Bronchial epithelial cell (primary cell): ENCODE measurements at places on chromosomes 2 and 18. TPM values are rescaled to one million over a fixed set of nuclear protein-coding genes. Genes with fewer than 3 reads are reported as not detected.

The DAPL1 gene
- 1.0 TPM in 1 of 2 replicates, not detected in the other for total RNA-seq

The HOXD12 gene
- total RNA-seq: not detected in 2 replicates

DNA sequence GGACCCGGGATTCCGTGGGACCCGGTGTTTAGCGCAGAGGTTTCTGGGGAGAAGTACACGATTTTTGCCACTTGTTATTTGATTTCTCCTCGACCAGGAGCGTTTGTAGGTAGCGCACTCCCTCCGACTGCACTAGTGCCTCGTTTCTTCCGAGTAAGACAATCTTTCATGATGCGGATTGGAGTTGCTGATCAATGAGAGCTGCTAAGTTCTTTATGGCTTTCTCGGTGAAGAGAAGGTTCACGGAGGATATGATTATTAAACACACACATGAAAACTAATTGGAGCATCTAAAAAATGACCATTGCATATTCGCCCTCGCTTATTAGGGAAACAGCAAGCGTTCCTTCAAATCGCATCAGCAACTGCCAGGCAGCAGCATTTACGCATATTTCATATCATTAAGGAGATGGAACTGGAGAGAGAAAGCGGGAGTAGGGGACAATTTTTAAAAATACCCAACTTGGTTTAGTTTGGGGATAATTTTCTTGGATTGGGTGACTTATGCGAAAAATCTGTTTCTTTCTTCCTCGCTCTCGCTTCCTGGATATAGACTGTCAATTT lies 616 bp downstream of the EML6 start:
- peak; percentile 21 for DNase-seq

DNA sequence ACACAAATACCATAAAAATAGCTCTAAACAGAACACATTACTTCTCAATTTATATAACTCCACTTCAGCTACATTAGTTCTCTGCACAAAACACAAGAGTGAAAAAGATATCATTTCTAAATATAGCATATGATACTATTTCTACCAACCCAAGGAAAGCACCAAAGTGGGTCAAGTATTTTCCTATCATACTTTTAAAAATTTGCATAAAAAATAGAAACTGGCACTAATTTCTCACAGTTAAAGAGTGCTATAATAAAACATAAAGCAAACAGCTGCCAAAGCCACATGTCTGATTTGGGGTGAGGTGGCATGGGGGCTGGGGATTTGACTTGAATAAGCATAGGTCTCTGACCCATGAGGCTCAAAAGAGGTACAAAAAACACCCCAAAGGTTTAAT lies 61.5 kb downstream of the BARD1 start:
- DNase-seq: no peak

DNA sequence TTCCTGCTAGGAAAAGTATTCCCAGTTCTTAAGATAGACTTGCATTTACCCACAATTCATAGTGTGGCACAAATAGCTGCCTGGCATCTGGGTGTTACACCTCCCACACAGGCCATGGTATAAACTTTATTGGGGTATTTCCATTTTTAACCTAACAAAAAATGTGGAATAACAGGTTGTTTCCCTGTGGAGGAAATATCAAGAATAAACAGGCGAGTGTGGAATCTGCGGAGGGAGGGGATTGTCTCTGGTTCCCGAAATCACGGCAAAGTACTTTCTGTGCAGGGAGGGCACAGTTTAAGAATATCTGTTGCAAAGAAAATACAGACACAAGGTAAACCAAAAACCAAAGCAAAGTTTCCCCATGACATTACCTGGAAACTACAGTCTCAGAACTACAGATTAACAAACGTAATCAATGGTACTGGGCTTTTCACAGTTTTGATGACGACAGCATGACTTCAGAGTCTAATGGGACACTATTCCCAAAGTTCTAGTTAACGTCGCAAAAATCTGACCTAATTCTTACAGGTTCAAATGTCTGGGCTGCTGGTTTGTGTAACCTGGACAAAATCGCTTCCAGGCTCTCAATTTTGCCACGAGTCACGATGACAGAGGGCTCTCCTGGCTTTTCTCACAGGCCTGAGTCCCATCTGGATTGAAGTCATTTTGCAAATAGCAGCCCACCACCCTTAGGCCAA lies 1.4 kb downstream of the STARD7 start:
- no peak for DNase-seq

The IL1B gene
- total RNA-seq: 22.6 and 41.0 TPM in 2 replicates

The NT5C1B gene
- not detected in 2 replicates for total RNA-seq

- no peak for DNase-seq
Observed at GRCh38 chr2:217249121-217250012, 389.5 kb upstream of the TNP1 start.

- peak; percentile 38 for DNase-seq
Observed at GRCh38 chr2:68237976-68238580, 14.3 kb downstream of the PPP3R1 start.

The TLX2 gene
- not detected in 2 replicates for total RNA-seq

DNA sequence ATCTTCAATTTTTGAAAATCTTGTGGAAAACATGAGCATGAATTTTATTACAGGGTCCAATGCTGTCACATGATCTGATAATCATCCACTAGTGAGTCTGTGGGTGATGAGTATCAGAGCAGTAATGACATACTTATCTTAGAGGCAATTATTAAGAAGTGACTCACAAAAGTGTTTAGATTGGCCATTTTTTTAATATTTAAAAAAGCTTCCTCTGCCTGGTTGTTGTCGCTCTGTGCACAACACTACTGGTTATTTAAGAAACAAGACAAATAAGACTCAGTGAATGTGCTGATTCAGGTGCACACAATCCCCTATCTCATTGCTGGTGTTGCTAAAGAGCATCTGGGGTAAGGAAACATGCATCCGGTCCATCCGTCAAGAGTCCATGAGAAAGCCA lies 665.8 kb upstream of the ZEB2 start:
- DNase-seq: peak; percentile 49

The REG3G gene
- not detected in 2 replicates for total RNA-seq

GRCh38 chr2:21633466-21633865 lies 509.7 kb downstream of the TDRD15 start:
- no peak for DNase-seq

- DNase-seq: no peak
Observed at GRCh38 chr2:3927031-3927430, 223.7 kb downstream of the DCDC2C start.

GRCh38 chr2:86697551-86698104 lies 22.5 kb upstream of the RMND5A start:
- DNase-seq: no peak

- DNase-seq: peak; percentile 26
Observed at GRCh38 chr2:204373942-204374341, 171.3 kb upstream of the PARD3B start.

The ZNF892 gene
- total RNA-seq: 5.8 and 5.9 TPM in 2 replicates

The UGT1A6 gene
- total RNA-seq: 12.9 and 43.0 TPM in 2 replicates

The ACTG2 gene
- not detected in 2 replicates for total RNA-seq

DNA sequence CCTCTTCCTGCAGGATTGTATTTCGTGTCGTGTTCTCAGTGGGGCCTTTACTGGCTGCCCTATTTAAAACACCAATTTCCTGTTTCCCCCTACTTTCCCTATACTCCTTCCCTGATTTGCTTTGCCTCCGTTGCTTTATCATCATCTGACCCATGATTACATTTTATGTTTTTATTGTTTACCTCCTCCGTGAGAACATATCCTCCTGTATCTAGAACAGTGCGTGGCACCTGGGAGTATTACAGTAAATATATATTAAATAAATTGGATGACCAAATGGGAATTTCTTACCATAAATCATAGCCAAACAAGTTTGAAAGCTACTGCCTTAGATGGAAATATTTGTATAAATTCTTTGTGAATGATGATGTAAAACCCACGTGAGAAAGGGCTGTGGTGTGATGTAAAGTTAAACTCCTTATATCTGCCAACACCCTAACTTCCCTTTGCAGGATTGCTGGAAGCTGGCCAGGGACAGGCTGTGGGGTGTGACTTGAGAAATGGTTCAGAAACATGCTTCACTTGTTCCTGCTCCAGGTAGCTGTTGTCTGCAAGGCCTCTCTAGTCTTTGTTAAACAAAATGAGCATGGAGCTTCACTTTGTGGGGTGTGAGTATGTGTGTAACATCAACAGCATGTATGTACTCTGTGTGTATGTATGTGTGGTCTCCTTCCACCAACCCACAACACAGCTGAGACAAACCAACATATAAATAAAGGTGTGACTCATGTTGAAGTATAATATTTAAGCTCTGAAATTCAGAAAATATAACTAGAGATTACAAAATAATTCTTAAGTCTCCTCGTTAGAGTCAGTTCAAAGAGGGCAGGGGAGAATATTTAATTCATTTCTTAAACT lies 40.3 kb downstream of the LHCGR start:
- DNase-seq: peak; percentile 84

DNA sequence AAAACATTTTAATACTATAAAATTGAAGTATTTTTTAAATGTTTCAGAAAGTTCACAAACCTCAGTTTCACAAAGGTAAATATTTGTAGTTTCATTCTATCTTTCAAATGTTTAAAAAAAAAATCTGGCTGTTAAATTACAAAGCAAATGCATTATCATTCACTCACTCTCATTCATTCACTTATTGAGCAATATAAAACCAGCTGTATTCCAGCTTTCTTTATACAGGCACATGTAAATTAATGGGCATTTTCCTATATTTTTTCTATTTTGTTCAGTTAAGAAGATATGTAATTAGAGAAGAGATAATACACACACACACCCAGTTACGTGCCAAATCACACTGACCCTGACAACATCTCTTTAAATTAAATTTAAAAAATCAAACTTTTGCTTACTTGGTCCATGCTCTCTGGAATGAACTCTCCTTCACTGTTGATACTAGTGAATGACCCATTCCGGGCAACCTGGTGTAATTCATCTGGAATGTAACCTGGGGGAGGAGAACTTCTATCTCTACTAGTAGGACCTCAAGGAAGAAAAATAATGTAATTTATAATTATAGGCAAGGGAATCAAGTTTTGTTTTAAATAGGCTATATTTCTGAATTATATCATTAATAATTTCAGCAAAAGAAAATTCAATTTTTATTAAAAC lies 32.5 kb upstream of the ERCC3 start:
- DNase-seq: peak; percentile 8

The C2orf69 gene
- total RNA-seq: 10.2 and 10.3 TPM in 2 replicates

DNA sequence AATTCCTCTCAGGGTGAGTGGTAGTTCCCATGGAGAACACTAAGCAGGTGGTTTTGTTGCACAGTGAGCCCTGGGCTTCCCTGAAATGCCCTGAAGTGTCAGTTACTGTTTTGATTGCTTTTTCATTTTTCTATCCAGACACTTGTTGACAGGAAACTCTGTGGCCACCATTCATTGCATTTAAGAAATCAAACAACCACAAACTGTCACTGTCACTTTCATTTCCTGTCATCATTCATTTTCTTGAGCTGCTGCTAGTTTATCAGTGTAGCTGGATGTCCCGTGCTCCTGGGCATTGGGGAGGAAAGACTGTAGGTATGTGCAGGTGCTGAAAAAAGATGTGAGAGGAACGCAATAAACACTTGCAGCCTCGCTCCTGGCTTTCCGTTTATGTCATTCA lies 891.6 kb upstream of the ZEB2 start:
- no peak for DNase-seq

The NETO1 gene
- total RNA-seq: not detected in 2 replicates

DNA sequence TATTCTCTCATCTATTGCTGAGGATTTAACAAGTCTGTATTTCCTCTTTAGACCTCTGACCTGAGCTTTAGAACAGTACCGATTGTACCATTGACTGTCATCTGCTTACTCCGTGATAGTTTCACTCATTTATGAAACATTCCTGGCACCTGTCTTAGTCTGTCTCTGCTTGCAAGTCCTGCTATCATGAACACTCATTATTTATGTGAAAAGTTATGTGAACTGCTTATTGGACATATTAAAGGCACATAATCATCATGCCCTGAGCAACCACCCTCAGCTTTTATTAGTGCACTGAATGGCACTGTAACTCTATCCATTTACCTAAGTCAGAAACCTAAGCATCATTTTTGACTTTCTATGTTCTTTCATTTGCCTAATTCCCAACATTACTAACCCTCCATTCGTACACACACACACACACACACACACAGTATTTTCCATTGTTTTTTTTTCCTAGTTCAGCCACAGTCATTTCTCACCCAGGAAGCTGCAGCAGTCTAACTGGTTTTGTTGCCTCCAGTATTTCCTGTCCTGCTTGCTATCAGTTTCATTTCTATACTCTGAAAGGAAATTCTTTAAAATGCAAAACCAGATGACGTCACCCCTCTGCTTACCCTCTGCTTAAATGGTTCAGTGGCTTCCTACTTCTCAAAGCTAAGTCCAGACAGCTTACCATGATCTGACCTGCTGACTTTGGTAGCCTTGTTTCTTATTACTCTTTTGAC lies 146.1 kb downstream of the HAUS1 start:
- DNase-seq: peak; percentile 99

The HOXD10 gene
- not detected in 2 replicates for total RNA-seq

The CASP10 gene
- total RNA-seq: 2.6 and 5.1 TPM in 2 replicates

GRCh38 chr18:54742659-54743604 lies 85.3 kb upstream of the RAB27B start:
- peak; percentile 62 for DNase-seq

DNA sequence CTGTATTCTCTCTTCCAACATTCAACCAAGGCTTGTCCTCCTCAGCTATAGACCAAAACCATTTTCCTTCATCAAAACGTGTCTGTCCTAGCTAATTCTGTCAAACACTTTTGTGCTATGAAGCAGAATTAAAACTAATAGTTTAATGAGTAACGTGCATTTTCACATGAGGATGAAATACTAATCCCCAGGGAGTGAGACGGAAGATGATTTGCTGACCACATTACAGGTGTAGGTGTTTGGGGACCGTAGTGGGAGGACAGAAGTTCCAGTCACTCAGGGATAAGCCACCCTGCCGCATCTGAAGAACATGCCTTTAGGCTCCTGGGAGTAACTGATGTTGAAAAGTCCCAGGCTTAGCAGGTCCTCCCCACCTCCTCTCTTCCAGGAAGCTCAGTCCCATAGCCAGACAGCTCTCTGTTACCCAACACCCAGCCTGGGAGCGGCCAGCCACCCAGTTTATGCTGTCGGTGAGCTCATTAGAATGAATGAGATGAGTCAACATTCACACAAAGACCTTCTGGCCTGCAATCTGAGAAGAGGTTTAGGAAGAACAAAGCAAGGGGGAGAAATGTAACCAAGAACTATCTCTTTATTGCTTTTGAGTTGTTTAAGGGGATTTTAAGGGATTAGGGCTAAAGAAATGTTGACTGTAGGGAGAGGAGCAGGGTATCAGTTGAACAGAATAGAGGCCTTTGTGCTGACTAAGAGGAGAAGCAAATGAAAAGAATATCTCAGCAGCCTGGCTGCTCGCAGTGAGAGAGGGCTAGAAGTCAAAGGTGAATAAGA lies 122.5 kb downstream of the FOXI3 start:
- peak; percentile 81 for DNase-seq

The POTEC gene
- total RNA-seq: under 0.01 TPM in 1 of 2 replicates, not detected in the other

The FBLN7 gene
- under 0.01 and 0.13 TPM in 2 replicates for total RNA-seq

DNA sequence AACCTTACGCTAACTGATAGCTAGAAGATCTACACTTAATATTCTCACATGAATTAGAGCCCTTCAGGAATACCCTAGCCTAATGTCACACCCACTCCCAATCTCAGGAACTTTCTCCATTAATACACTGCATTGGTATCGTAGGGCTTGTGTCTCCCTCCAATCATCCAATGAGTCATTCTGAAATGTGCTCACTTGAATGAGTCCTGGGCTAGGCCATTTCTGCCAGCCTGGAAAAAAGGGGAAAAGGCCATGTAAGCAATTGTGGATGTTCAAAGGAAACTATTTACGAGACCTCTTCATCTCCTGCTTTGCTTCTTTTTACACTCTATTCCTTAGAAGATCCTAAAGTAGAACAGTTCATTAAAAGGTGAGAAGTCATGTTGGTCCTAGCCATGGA lies 18.8 kb downstream of the ZEB2 start:
- no peak for DNase-seq

The KCNIP3 gene
- total RNA-seq: under 0.01 and 0.51 TPM in 2 replicates

- DNase-seq: peak; percentile 34
Observed at GRCh38 chr2:56077359-56077915, 106.4 kb upstream of the CCDC85A start.

The TMEM178A gene
- 0.26 and 0.51 TPM in 2 replicates for total RNA-seq

- peak; percentile 6 for DNase-seq
Observed at GRCh38 chr2:37317746-37318145, 6.9 kb downstream of the PRKD3 start.
